Ascending aorta (tissue), 2 donors: ENCODE measurements at places on chromosomes 12 and 14. TPM values are rescaled to one million over a fixed set of nuclear protein-coding genes. Genes with fewer than 3 reads are reported as not detected.

DNA sequence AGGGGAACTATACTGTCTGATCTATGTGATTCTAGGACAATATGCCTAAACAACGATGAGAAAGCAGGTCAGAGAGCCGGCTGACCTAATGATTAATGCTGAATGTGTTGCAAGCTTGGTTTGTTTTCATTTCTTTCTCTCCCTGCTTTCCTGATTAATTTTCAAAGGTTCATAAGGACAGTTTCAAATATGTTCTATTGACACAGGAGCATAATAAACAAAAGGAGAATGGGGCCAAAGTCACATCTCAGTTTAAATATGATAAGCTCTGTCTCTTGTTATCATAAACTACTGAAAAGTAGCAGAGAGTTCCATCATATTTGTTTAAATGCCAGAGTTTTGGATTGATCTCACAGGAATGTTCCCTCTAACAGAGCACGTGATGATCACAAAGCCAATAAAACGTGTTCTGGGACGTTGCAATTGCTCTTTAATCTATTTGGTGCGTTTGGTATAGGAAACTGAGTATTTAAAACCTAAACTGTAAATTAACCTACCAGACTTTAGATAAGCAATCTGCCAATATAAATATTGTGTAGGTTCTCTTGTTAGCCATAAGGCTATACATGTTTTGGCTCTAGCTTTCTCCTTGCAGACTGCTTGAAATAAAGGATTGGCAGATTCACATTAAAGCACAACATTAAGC lies 3.7 kb upstream of the HSD17B6 start:
- DNase-seq: no peak
- H3K4me1 ChIP-seq: no peaks in the 10 kb centered on the region
- H3K27me3 ChIP-seq: no peaks in the 10 kb centered on the region
- no peak overlapping the region for H3K27ac ChIP-seq
- no peak overlapping the region for H3K4me3 ChIP-seq

Gene FAM90A1
- not detected for total RNA-seq

DNA sequence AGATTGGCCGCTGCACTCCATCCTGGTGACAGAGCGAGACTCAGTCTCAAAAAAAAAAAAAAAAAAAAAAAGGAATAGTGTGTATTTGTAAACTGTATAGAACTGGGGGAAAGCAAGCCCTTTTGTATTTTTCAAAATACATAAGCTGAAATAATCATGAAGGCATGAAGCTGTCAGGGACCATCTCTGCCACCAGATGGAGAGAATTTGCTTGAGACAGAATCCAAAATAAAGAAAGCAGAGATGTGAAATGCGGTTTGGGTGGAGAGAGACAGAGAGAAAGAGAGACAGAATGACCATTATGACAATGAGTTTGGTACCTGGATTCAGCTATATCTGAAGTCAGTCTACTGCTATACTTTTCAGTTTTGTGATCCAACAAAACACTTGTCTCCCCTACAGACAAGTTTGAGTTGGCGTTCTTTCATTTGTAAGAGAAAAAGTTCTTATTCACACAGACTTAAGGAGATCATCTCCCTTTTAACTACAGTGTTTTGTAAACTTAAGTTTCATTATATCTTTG lies 155.7 kb upstream of the LRIG3 start:
- H3K27ac ChIP-seq: no peak overlapping the region
- H3K27me3 ChIP-seq: no peaks in the 10 kb centered on the region
- H3K4me3 ChIP-seq: no peak overlapping the region
- no peaks in the 10 kb centered on the region for H3K4me1 ChIP-seq

Gene BMAL2
- total RNA-seq: 5.6 TPM

Gene ADAM21
- total RNA-seq: 0.11 TPM

- no peaks in the 10 kb centered on the region for H3K4me1 ChIP-seq
- H3K4me3 ChIP-seq: no peak overlapping the region
- DNase-seq: no peak
- H3K27ac ChIP-seq: no peak overlapping the region
Measured at GRCh38 chr14:104998801-104999200, 13.2 kb downstream of the CLBA1 start.

DNA sequence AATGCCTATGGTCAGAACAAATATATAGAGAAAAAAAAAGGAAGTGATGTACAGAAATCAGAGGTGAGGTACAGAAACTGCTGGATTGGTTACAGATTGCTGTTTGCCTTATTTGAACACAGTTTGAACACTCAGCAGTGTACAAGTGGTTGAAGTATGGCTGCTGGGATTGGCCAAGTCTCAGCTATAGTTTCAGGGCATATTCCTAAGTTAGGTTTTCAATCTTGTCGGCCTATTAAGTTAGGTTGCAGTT lies 146.4 kb downstream of the LLPH start:
- no peaks in the 10 kb centered on the region for H3K36me3 ChIP-seq
- no peaks in the 10 kb centered on the region for H3K27me3 ChIP-seq
- no peak overlapping the region for H3K27ac ChIP-seq
- no peak for DNase-seq
- no peaks in the 10 kb centered on the region for H3K4me1 ChIP-seq

DNA sequence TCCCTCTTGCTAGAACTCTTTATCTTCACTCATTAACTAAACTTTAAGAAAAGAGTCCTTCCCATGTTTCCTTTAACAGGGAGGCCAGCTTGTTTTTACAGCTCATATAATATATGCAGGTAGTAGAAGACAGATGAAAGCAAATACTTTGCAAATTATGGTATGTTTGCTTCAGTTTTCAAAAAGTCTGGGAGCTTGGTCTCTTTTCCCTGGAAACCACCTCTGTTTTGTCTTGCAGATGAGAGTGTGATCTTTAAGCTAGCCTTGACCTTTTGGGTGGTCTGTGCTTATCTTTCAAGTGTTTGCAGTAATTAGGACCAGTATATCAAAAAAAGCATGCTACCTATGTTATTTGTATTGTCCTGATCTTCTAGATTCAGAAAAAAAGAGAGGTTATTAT lies 62.7 kb downstream of the ERC1 start:
- H3K4me3 ChIP-seq: no peak overlapping the region
- peaks cover 8% of the 10 kb centered on the region for H3K4me1 ChIP-seq
- no peak for DNase-seq
- H3K36me3 ChIP-seq: no peaks in the 10 kb centered on the region
- no peaks in the 10 kb centered on the region for H3K27me3 ChIP-seq

Gene SPTB
- 14.9 TPM for total RNA-seq

- peaks cover 2% of the 10 kb centered on the region for H3K4me1 ChIP-seq
- no peak overlapping the region for H3K4me3 ChIP-seq
- H3K27ac ChIP-seq: peak overlapping the region; percentile 96
- H3K36me3 ChIP-seq: no peaks in the 10 kb centered on the region
Measured at GRCh38 chr12:122395319-122395718, 27.1 kb downstream of the CLIP1 start.

Gene TNFAIP2
- 133 TPM for total RNA-seq

Gene NRXN3
- 21.0 TPM for total RNA-seq

Gene HPD
- 0.96 TPM for total RNA-seq

Gene DHH
- 31.5 TPM for total RNA-seq

GRCh38 chr12:27779416-27779919 lies 565 bp upstream of the KLHL42 start:
- peak overlapping the region; percentile 91 for H3K4me3 ChIP-seq
- H3K4me1 ChIP-seq: no peaks in the 10 kb centered on the region
- no peak for DNase-seq
- peak overlapping the region; percentile 92 for H3K27ac ChIP-seq
- no peaks in the 10 kb centered on the region for H3K36me3 ChIP-seq
- no peaks in the 10 kb centered on the region for H3K27me3 ChIP-seq

DNA sequence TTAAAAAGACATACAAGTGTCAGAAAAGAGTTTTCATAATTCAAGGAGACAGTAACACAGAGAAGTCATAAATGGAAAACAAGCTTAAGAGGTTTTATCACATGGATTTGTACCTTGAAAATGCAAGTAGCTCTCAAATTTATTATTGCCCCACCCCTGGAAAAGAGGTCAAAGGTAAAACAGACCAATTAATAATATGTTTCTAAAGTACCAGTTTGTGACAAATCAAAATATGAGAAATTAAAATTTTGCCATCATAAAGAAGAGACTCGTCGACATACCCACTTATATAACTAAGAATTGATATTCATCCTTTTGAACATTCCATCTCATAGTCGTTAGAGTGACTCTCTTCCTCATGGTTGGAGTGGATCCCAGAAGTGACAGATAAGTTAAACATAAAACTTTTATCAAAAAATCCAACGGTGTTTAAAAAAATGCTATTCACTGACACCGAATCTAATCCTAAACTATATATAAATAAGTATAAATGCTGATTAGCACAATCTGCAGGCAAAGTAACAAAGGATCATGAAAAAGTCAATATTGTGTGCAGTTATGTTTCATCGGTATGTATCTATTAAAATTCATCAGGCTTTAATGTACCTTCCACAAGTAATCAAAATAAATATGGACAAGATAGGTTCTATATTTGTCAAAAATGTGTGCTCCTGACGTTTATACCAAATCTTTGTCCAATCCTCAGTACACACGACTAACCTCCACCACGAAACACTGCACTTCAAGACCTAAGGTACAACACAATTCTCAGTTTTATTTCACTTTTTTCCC lies 2.3 kb downstream of the CORO1C start:
- peak overlapping the region; percentile 96 for H3K27ac ChIP-seq
- no peaks in the 10 kb centered on the region for H3K36me3 ChIP-seq
- H3K4me1 ChIP-seq: no peaks in the 10 kb centered on the region
- DNase-seq: no peak

GRCh38 chr14:36313898-36314297 lies 6.5 kb downstream of the MBIP start:
- no peak overlapping the region for H3K27ac ChIP-seq
- no peaks in the 10 kb centered on the region for H3K27me3 ChIP-seq

DNA sequence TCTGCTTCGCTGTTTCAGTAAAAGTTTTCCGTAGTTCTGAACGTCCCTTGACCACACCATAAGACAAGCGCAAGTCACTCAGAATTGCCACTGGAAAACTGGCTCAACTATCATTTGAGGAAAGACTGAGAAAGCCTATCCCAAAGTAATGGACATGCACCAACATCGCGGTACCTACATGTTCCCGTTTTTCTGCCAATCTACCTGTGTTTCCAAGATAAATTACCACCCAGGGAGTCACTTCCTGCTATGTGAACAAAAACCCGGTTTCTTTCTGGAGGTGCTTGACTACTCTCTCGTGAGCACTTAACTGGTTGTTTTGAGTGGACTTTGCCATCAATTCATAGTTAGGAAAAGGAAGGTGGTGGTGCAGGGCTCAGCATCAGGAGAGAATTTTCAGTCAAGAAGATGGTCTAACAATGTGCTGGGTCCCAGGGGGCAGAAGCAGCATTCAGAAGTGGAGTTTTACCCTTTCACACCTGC lies 1.4 kb downstream of the EGLN3 start:
- H3K4me1 ChIP-seq: peaks cover 13% of the 10 kb centered on the region
- H3K27me3 ChIP-seq: no peaks in the 10 kb centered on the region
- peak overlapping the region; percentile 79 for H3K27ac ChIP-seq
- DNase-seq: no peak

GRCh38 chr12:62933602-62934238 lies 1.2 kb downstream of the PPM1H start:
- H3K27ac ChIP-seq: peak overlapping the region; percentile 81
- H3K27me3 ChIP-seq: no peaks in the 10 kb centered on the region
- H3K4me3 ChIP-seq: peak overlapping the region; percentile 83
- no peaks in the 10 kb centered on the region for H3K36me3 ChIP-seq

DNA sequence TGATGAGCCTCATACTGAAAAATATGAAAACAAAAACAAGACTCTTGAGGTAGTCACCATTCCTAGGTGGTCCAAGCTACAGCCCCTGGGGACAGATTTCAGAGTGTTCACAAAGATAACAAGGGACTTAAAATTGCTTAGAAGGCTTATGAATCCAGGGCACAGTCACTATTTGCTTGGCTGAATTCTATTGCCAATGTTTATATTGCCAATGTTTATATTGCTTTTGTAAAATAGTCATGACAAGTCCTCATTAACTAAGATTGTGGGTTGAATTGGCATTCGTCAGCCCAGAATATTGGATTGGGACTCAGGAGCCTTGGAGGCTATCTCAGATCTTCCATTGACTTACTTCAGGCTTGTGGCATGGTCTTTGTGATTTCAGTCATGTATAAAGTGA lies 6.4 kb downstream of the TMEM117 start:
- no peaks in the 10 kb centered on the region for H3K27me3 ChIP-seq
